GOT3 (cell line): ENCODE measurements at places on chromosomes 16 and 17.

DNA sequence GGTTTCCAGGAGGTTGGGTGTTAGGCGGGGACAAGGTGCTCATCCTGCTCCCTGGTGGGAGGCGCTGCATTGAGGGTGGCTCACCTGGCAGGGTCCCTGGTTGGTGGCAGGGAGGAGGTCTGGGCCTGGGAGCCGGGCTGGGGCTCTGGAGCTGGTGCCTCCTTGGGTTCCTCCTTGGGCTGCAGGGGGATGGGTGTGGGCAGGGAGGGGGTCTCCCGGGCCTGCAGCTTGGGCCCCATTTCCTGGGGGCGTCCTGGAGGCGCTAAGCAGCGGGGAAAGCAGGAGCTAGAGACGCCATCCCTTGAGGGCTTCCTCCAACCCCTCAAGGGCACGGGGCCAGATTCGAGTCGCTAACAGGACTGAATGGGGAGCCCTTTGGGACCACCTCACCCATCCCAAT, 11.1 kb downstream of the CNGB1 start:
- no peak for DNase-seq

- DNase-seq: no peak
Observed at GRCh38 chr16:79282806-79283205, 317.7 kb downstream of the MAF start.

- DNase-seq: no peak
Observed at GRCh38 chr17:28888832-28889231, 8.7 kb downstream of the FLOT2 start.

- no peak for DNase-seq
Observed at GRCh38 chr17:15273141-15273793, 8.1 kb upstream of the PMP22 start.

GRCh38 chr16:23509782-23510163, 521 bp downstream of the GGA2 start:
- DNase-seq: no peak

DNA sequence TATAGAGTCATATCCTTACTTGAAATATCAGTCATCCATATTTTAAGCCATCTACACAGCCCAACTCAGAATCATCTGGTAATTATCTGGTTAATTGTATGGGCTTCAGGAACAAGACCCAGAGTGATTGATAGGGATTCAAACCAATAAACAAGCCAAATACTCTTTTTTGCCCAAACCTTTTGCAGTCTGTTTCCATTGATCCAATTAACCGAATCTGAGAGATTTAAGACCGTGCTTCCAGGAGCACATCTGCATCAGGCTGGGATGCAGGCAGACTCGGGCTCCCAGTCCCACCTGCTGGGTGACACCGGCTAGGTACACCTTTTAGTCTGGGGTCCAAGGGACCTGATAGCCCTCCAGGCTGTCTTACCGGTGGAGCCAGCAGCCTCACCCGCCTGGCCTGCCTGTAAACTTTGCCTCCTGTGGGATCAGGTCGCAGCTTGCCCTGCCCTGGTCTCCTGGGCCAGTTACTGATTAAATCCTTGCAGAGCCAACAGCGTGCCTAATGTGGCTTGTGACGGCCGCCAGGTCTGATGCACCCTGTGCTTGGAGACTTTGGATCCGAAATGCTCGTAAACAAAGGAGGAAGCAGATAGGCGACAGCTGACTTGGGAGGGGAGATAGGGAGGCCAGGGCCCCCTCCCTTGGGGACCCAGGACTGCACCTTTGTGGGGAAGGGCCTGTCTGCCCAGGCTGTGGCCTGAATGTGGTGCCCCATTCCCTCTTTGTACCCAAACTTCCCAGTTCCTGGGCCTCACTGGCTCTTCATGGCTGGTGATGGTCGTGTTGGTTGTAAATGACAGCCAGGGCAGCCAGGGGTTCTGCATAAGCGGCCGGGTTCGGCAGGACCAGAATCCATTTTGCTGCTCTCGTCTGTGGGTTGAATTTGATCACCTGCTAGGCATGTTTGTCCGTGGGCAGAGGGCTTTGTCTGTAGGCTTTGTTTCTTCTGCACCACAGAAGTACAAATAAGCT, 3.8 kb downstream of the CMIP start:
- no peak for DNase-seq

GRCh38 chr17:62032480-62032879, 32.6 kb downstream of the MED13 start:
- no peak for DNase-seq

DNA sequence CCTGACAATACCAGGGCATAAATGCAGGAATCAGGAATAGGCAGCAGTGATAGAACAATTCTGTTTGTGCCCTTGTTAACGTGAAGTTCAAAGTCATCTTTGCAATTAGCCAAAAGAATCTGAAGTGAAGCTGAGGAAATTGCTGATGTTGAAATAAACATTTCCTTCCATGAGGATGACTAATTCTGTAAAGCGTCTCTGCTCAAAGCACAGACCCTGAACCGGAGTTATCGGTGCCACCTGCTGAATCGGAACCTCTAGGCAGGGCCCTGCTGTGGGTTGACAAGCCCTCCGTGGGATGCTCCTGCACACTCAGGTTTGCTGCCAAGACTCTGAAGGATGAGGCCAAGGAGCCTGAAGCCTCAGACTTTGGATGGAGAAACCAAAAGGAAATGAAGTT, 37.0 kb upstream of the CDH1 start:
- no peak for DNase-seq

DNA sequence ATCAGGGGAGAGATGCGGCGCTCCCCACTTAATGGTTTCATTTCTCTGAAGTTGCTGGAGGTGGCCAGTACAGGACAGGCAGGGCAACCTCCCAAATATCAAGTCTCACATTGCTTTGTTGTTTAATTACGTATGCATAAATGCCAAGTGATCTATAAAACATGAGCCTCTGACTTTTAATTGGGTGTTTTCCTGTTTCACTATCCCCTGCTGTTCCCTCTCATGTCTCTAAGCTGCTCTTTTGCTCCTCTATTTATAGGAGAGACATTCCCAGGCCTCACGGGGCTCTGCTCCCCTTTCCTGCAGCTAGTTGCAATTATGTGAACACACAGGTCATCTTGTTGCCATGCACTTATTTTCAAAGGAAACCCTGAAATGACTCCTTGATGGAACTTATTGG, 1173.5 kb upstream of the GOT2 start:
- no peak for DNase-seq

DNA sequence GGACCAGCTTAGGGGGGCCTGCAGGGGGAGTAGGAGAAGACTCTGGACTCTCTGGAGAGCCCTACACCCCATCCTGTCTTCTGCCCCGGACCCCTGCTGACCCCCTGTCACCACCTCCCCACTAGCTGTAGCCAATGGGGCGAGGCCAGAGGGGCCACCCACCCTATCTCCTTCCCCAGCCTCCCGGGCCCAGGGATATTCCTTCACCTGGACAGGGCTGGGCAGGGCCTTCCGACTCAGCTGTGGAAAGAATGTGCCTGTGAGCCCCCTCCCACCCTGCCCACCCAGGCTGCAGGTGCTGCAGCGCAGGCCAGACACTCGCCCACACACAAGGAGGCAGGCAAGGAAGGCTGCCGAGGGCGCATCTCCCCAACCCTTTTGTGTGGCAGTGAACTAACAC, 23.0 kb downstream of the TSPOAP1 start:
- no peak for DNase-seq

- no peak for DNase-seq
Observed at GRCh38 chr17:1783271-1783670, 21.4 kb downstream of the SERPINF1 start.

DNA sequence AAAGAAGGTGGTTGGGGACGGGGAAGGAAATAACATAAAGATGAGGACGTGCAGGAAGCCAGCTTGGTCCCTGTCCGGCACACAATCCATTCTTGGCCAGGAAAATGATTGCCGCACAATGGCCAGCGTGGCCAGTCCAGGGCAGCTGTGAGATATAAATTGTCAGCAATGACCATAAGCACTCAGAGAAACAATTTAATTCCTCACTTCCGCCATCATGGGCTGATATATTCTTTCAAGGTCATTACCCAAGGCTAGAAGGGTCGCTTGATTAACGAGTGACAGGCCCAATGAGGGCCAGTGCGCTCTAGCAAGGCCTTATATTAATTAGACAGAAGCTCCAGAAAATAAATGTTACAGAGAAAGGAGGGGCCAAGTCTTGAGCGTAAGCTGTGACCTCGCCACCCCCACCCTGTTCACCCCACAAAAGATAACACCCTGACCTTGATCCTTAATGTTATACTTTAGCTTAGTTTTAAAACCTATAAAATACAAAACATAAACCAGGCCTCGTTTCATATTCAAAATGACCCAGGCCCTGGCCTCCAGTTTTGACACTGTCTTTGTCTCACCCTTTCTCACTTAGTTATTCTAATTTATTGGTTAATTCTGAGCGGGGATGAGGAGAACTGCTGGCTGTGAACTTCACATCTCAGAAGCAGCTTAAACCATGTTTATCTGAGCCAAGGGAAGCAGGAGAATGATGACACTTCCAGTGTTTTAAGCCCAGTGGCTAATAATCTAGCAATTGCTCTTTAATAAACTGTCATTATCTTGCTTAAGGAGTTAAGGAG, 478.3 kb upstream of the ZFHX3 start:
- DNase-seq: no peak

- DNase-seq: no peak
Observed at GRCh38 chr17:29084541-29085146, 41.7 kb downstream of the PIPOX start.

GRCh38 chr16:48613061-48613957, 3.3 kb upstream of the N4BP1 start:
- DNase-seq: no peak

DNA sequence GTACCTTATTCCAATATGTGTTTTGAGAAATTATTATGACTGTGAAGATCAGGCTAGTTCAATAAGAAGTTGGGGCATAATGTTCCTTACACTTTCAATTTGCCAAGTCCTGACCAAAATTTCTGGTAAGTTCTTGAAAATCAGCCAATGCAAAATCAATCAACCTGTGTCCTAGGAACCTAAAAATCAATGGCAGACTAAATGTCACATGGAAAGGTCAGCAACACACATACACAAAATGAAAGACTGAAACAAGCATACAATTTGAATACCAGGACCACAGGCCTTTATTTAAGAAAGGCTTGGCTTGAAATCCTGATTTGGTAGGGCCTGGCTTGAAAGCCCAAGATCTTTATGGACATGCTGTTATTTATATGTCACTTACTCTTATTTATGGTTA, 155.5 kb upstream of the ZKSCAN2 start:
- no peak for DNase-seq

DNA sequence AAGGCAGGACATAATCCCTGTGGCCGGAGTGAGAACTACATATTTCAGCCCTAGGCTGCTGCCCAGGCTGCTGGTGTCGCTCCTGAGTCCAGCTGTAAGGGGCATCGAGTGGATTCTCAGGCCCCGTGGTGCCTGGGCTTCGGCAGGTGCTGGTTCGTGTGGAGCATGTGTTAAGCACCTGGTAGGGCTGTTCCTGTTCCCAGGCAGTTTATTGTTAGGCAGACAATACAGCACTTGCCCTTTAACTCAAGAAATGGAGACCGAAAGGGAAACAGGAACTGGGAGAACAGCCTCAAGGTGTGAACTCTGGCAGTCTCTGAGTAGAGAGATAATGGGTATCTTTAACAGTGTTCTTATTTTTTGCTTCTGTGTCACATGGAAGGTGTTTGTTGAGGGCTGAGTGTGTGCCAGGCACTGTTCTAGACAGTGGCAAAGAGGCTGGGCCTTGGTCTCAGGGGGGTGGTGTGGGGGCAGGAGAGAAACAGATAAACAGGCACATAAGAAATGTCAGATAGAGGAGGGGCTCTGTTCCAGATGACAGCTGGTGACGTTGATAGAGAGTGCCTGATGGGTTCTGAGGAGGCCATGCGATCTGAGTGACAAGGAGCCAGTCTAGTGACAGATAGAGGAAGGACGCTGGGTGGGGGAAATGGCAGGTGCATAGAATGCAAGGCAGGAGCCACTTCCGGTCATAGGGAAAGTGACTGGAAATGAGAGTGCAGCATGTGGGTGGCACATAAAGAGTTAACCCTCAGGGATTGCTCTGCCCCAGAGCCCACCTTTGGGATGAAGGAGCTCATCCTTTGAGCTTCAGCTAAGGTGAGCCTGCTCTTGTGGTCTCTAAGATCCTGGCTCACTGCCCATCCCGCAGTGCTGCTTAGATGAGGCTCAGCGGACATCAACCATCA, 33.8 kb downstream of the EPN2 start:
- no peak for DNase-seq

GRCh38 chr17:76081295-76082210, 2.6 kb downstream of the ZACN start:
- no peak for DNase-seq

DNA sequence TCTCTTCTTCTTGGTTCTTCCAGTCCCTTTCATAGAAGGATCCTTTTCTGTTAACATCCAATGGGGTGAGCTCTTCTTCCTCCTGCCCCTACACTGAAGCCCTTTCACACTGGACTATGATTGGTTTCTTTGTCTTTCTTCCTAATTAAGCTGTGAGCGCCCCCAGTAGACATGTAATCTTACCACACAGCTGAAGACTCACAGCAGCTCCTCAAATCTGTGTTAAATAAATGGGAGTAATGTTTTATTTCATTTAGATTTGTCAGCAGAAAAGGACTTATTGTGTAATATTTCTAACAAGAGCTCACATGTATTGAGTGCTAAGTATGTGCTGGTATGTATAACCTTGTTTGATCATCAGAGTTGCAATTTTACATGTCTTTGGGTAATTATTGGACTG, 55.7 kb downstream of the TOX3 start:
- DNase-seq: no peak

GRCh38 chr16:80580109-80580832, 39.5 kb downstream of the DYNLRB2 start:
- no peak for DNase-seq

GRCh38 chr17:47739150-47739549, 6.1 kb downstream of the TBX21 start:
- no peak for DNase-seq

DNA sequence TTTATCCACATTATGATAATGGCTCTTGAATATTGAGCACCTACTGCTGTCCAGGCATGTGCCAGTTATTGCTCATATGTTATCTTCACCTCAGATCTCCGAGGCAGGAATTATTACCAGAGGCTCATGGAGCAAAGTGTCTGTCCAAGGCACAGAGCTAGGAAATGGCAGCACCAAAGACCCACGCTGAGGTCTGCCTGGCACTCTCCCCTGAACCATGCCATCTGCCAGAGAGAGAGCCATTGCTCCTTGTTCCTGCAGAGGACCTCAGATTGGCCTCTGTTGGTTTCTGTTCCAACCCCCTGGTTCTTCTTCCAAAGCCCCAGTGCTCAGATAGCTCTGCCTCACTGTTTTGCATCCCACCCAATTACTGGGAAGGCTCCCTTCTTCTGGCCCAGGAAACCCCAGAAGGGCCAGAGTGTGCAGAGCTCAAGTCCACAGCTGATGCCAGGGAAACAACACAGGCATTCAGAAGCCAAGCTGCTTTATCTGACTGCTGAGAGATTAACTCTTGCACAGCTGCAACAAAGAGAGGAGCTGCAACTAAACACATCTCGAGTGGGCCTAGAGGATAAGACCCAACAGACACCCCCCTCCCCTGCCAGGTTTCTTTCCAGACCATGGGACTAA, 5.9 kb downstream of the ASIC2 start:
- DNase-seq: no peak

GRCh38 chr16:69131167-69131838, 1.1 kb downstream of the CHTF8 start:
- no peak for DNase-seq
